ENCODE measurements at places on chromosomes 5 and 9.
A peak's percentile ranks its signal among the peaks of the same experiment; 100 is the strongest.

- DNase-seq: no peak
Measured at GRCh38 chr9:68455451-68455850, 85.2 kb downstream of the TMEM252 start.

DNA sequence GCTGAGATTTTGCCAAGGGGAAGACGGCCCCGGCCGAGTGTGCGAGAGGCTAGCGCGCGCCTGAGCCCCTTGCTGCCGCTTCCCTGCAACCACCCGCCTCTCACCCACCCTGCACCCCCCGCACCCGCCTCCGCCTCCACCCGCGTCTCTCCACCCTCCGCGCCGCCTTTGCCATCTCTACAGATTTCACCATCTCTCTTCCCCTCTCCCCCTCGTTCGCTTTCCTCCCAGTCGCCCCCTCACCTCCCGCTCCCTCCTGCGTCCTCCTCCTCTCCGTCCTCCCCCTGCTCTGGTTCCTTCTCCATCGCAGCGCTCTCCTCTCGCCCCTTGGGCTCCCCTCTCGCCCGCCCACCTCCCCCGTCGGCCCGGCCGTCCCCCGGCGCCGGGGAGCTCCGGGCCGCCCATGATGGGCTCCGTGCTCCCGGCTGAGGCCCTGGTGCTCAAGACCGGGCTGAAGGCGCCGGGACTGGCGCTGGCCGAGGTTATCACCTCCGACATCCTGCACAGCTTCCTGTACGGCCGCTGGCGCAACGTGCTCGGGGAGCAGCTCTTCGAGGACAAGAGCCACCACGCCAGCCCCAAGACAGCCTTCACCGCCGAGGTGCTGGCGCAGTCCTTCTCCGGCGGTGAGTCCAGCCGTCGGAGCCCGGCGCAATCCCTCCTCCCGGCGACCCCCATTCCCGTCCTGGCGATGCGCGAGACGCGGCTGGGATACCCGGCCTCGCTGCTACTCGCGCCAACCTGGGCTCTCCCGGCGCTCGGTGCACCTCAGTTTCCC, at the start of gene PRDM12:
Gene PRDM12, plus strand, starts transcription at position 344 of the 778 bp plus-strand sequence. Its CDS starts 60 bp downstream, at position 404.
- no peak for DNase-seq

DNA sequence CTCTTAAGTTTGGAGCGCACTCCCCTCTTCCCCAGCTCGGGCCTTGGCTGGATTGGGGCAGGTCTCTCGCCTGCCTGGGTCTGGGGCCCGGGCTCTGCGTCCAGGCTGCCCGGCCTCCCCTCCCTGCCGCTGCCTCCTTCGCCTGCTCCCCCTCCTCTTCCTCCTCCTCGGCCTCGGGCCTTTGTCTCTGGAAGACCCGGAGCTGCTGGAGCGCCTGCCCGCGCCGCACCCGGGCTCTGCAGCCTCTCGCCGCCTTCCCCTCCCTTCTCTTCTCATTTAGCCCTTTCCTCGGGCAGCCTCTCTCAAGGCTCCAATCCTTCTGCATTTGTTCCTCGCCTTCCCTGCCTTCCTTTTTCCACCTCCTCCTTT, 218.5 kb downstream of the C9orf50 start:
- no peak for DNase-seq

GRCh38 chr9:38756702-38757101, 36.8 kb upstream of the FAM240B start:
- DNase-seq: no peak

- DNase-seq: no peak
Measured at GRCh38 chr5:7533941-7534340, 138.0 kb downstream of the ADCY2 start.

DNA sequence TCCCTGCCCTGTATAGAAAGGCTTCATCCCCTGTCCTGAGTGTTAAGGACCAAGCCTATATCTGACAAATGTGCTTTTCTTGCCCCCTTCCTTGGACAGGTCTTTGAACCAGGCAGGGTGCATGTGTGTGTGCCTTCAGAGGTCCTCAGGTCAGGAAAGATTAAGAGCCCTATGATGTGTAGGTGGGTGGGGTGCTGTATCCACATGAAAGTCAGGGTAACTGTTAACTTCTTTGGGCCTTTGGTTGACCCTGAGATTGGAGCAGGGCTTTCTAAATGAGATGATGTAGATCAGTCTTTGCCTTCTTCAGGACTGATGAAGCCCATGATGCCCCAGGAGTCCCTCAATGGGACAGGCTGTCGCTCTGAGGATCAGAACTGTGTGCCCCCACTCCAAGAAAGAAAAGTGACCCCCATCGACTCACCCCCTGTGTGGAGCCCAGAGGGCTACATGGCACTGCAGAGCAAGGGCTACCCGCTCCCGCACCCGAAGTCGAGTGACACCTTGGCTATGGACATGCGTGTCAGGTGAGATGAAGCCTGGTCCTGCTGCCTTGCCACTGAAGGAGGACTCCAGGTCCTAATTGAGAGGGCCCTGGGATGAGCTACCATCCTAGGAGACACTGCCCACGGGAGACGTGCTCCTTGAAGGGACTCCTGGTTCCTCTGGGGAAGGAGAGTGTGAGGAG, 29.4 kb upstream of the POMT1 start:
- DNase-seq: no peak

- no peak for DNase-seq
Measured at GRCh38 chr5:54927097-54927746, 58.2 kb downstream of the ESM1 start.

DNA sequence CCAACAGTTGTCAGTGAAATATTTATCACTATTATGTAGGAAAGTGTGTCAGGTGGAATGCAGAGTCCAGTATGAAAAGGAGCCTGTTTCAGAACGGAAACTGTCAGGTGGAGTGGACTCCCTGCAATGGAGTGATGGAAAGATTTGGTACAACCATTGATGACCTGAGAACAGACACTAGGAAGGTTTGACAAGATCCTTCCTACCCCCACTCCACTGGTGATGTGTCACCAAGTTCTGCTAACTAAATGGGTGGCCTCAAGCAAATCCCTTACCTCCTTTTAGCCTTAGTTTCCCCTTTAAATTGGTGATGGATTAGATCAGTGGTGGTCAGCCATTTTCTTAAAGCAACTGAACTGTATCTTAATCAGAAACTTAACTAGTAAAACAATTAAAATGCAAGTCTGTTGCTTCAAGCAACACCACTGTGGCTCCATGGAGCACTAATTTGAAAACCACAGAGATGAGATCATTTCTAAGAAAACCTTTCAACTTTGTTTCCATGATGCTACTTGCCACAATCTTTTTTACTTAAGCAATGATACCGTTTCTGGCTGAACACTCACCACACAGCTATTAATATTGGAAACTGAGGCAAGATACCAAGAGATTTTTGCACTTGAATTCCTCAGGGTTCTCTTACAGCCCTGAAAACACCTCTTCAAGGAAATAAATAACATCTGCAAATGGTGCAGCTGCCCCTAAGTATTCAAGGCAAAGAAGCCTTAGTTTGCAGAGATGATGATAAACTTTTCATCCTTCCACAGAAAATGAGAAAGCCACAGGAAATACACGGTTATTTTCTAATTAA, 140.6 kb downstream of the ERCC6L2 start:
- no peak for DNase-seq

DNA sequence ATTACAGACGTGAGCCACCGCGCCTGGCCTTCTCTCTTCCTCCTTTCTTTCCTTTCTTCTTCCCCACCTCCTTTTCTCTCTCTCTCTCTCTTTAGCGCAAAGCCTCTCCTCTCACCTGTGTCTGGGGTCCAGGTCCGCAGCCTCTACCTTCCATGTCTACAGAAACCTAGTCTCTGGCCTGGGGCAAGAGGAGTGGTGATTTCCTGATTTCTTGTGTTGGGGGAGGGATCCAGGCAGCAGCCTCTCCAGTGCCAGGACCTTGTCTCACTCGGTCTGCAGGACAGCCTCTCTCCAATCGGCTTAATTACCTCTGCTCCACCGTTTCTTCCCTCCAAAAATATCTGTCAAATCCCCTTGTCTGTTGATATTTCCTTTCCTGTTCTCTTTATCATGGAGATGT, 16.1 kb upstream of the FAM120A start:
- no peak for DNase-seq

GRCh38 chr5:33343676-33344327, 97.0 kb upstream of the TARS1 start:
- no peak for DNase-seq

GRCh38 chr9:101119206-101119819, 90.8 kb downstream of the PLPPR1 start:
- DNase-seq: peak; percentile 11

DNA sequence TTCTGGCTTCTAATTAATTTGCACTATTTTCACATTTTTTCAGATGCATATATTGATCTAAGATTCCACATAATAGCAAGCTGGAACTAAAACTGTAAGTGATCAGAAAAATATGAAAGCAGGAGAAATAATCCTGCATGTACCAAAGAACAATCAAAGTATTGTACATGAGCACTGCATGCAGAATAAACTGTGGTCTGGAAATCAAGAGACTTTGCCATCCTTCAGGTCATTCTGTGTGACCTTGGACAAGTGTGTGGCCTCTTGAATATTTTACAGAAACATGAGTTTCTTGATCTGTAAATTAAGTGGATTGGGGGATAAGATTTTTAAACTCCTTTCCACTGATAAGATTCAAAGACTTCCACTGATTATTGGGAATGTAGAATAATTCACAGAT, 99.2 kb upstream of the GNAQ start:
- DNase-seq: no peak

GRCh38 chr5:117095346-117096332, 521.0 kb upstream of the SEMA6A start:
- DNase-seq: no peak

DNA sequence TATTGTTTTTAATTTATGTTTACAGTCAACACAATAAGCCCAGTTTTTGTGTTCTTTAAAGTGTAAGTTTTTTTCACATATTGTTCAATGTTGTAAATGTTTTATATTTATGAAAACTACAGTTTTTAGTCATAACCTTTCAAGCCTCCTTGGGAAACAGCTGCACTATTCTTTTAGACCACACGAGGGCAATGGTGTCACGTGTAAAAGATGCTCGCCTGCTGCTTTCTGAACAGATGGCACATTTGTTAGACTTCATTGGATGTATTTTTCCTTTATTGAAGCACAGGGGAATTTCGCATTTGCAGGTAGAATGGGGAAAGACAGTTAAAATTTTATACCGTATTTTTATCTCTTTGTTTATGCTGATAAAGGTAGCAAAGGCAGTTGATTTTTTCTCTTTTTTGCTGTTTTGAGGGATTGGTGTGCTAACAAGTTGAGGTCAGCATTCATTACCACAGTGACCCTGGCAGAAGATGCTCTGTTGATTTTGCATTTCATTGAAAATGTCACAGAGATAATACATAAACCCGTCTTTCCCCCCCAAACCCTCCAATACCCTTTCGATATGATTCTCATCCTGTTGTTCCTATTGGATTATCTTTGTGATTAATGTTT, 59.0 kb downstream of the MAT2B start:
- peak; percentile 75 for DNase-seq

DNA sequence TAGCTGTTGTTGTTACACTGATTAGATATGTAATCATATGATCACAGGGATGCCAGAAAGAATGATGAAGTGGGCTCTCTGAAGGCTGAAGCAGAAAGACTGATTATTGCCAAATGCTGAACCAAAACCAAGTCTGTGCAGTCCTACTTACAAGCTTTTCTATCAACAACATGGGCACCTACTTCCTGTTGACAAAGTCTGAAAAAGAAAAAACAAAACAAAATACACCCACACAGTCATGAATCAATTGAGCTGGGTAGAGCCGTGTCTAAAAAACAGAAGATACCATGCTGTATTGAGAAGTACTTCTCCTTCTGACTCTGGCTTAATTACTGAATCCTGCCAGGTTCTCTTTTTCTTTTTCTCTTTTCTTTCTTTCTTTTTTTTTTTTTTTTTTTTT, 363.4 kb downstream of the RAB3C start:
- peak; percentile 17 for DNase-seq

- no peak for DNase-seq
Measured at GRCh38 chr5:1368756-1369155, 23.9 kb upstream of the CLPTM1L start.
